ENCODE measurements at places on chromosomes 11 and 22.

GRCh38 chr11:61516191-61516590 is 7.6 kb downstream of the LRRC10B start:
- DNase-seq = no peak

DNA sequence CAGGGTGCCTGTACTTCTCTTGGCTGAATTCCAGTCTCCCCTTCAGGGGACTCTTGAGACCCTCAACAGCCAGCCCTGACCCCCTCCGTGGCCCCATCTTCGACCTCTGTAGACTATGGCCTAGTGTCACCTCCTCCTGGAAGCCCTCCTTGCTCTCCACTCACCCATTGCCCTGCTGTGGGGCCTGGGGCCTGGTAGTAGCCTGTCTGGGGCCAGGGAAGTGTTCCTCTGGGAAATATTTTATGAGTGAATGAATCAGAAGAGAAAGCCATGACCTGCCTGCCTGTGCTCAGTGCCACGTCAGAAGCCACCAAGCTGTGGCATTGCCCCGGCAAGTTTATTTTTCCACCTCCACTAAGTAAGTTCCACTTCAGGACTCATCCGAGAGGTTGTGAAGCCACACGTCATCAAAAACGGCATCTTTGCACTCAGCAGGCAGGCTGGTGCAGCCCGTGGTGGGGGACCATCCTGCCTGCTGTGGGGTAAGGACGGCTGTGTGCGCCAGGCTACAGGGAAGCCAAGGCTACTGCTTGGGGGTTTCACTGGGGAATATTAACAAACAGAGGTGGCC is 59.6 kb upstream of the PPARA start:
- no peak for DNase-seq

DNA sequence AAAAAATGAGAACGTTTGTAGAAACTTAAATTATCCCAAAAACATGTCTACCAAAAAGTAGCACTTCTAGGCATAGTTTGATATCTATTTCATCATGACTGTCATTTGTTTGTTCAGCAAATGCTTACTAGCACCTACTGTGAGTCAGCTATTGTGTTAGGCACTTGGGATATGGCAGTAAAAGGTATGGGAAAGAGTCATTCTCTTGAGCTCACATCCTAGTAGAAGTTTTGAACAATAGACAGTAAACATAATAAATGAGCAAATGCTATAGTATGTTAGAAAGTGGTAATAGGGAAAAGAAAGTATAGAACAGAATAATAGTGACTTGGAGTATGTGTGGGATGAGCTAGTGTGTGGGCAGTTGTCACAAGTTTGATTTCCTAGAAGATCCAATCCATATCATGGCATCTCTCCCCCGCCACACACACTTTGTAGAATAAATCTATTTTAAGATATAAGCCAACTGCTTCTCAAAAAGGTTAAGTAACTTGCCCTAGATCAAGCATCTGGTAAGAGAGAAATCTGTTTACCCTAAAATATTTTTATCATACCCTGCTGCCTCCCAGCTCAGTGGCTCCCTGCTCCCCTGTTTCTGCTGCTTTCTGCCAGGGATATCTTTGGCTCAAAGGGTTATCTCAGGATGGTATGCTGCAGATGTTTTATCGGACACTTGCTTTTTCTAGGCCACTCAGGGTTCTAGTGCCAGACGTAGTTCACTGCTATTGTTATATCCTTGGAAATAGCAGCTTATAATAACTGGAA is 129.7 kb downstream of the NCAM1 start:
- DNase-seq = no peak

DNA sequence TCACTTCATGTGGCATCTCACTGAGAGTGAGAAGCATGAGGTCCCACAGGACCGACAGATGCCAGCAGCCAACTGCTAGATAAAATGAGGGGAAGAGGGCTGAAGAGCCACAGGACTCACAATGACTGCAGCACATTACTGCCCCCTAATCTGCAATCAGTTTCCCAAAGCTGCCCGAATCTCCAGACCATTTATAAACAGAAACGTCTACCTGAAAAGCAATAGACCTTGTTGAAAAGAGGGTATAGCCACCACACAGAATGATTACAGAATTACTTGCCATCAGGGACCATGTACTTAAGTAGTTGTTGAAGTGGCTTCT is 12.4 kb upstream of the TEF start:
- DNase-seq = no peak

DNA sequence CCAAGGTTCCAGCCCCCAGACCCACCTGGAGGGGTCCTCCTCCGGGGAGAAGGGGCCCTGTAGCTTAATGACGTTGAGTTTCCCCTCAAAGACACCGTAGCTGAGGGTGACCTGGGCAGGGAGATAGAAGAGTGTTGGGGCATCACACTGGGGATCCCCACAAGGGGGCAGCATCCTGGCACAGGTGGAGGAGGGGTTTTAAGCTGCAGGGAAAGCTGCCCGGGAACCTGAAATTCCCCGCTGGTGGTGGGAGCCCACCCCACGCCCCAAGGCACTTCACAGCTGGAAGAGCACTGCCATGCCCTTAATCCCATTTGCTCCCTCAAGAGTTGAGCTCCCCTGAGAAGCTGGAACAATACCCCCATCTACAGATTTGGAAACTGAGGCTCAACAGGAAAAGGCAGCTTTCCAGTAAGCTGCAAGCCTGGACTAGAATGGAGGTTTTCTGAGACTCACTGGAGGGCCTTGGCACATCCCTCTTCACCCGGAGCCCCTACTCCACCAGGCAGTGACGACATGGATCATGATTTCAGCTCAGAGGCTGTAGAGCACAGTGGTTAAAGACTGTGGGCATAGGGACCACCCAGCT is 13.7 kb downstream of the MFNG start:
- no peak for DNase-seq

GRCh38 chr11:114026355-114026754 is 33.2 kb upstream of the ZBTB16 start:
- DNase-seq = no peak

GRCh38 chr11:30775233-30775522 is 189.0 kb upstream of the MPPED2 start:
- no peak for DNase-seq

Measured in Ammon's horn (tissue), 1 donor.